ENCODE measurements at places on chromosomes 3 and 15.

- no peaks in the 10 kb centered on the region for H3K27me3 ChIP-seq
- no peaks in the 10 kb centered on the region for H3K4me1 ChIP-seq
- no peaks in the 10 kb centered on the region for H3K36me3 ChIP-seq
- no peak overlapping the region for H3K27ac ChIP-seq
- DNase-seq: no peak
These were observed 237.7 kb downstream of the AGBL1 start for GRCh38 chr15:86317384-86317740.

GRCh38 chr3:69691860-69692259 is 47.4 kb upstream of the MITF start:
- no peaks in the 10 kb centered on the region for H3K36me3 ChIP-seq
- peaks cover 3% of the 10 kb centered on the region for H3K4me1 ChIP-seq
- no peak overlapping the region for H3K27ac ChIP-seq
- no peak for DNase-seq
- no peak overlapping the region for H3K4me3 ChIP-seq

DNA sequence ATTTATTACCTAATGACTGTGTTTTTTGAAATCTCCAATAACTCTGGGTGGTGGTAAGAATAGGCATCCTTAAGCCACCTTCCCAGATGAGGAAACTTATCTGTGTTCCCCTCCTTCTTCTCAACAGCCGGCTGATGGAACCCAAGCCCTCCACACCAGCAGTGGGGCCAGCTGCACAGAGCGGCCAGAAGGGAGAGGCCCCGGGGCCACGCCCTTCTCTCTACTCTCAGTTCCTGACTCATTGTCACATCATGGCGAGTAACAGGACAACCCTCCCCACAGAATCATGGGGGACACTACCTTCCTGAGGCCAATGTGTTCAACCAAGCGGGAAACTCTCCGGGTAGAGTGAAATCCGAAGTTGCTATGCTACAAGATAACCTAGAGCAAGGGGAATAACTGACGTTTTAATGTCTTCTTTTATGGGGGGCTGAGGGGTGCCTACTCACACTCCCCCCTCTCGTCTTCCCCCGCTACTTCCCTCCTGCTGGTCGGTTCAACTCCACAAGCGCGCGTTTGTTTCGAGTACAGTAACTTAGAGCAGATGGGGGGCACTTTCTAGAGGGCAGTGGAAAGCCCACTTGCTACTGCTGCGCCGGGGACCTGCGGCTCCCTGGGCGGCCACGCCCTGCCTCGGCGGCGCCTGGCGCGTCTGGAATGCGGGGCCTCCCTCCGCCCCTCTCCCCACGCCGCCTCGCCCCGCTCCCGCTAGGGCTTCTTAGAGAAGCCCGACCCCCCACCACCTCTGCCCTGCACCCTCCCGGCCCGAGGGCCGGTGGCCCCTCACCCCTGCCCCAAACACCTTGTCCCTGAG is 621 bp downstream of the ANXA2 start:
- H3K4me1 ChIP-seq: peaks cover 76% of the 10 kb centered on the region
- H3K27me3 ChIP-seq: no peaks in the 10 kb centered on the region
- peak overlapping the region; percentile 75 for H3K4me3 ChIP-seq
- H3K36me3 ChIP-seq: peaks cover 40% of the 10 kb centered on the region
- peak; percentile 70 for DNase-seq

- no peak overlapping the region for H3K27ac ChIP-seq
- H3K36me3 ChIP-seq: peaks cover under 1% of the 10 kb centered on the region
- no peak for DNase-seq
These were observed 102.6 kb upstream of the TSPAN3 start for GRCh38 chr15:77173487-77173886.

DNA sequence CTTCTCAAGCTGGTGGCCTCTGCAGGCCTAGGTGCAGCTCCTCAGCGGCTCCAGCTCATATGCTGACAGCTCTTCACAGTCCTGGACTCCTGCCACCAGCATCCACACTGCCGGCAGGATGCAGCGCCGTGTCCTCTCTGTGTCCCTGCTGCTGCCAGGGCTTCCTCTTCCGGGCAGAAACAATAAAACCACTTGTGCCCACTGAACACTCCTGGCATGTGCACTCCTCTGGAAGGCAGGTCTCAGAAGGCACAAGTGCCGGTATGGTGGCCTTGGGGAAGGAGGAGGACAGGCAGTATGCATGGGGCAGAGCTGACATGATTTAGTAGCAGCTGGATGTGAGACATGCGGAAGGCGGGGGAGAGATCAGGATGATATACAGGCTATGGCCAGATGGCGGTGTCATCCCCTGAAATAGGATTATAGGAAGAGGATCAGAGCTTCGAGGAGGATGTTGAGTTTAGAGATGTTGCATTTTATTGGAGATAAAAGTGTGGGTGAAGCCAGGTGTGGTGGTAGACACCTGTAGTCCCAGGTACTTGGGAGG is 7.5 kb upstream of the MAN2A2 start:
- no peaks in the 10 kb centered on the region for H3K27me3 ChIP-seq
- peaks cover 41% of the 10 kb centered on the region for H3K36me3 ChIP-seq
- no peak for DNase-seq
- H3K4me3 ChIP-seq: no peak overlapping the region
- no peaks in the 10 kb centered on the region for H3K4me1 ChIP-seq

DNA sequence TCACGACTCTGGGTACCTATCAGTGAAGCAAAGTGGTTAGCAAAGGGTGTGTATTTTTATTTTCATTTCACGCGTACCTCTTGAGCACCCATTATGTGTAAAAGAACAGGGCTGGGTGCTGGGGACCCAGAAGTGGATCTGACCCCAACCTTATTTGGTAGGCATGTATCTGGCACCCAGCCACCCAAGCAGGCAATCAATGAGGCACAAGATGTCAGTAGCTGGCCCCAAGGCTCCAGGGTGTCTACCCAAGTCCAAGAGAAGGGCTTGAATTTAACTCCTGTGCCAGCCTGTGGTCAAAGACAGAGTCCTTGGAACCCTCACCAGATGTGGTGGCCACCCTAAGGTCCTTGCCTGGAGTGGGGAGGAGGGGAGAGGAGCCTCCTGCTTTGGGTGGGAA is 5.7 kb downstream of the PLEKHO2 start:
- peaks cover 49% of the 10 kb centered on the region for H3K4me1 ChIP-seq
- H3K27me3 ChIP-seq: no peaks in the 10 kb centered on the region
- H3K27ac ChIP-seq: no peak overlapping the region

- peaks cover 55% of the 10 kb centered on the region for H3K4me1 ChIP-seq
- peak; percentile 11 for DNase-seq
- H3K27me3 ChIP-seq: no peaks in the 10 kb centered on the region
- peak overlapping the region; percentile 87 for H3K4me3 ChIP-seq
- H3K27ac ChIP-seq: peak overlapping the region; percentile 95
These were observed 2.4 kb downstream of the VGLL4 start for GRCh38 chr3:11641316-11641682.

- H3K27me3 ChIP-seq: no peaks in the 10 kb centered on the region
- no peaks in the 10 kb centered on the region for H3K36me3 ChIP-seq
- no peaks in the 10 kb centered on the region for H3K4me1 ChIP-seq
- no peak overlapping the region for H3K27ac ChIP-seq
These were observed 280.0 kb downstream of the MEX3B start for GRCh38 chr15:81765816-81766215.

GRCh38 chr3:169813757-169814517 is 1.2 kb upstream of the LRRC34 start:
- no peaks in the 10 kb centered on the region for H3K27me3 ChIP-seq
- H3K4me1 ChIP-seq: peaks cover 20% of the 10 kb centered on the region
- DNase-seq: no peak
- no peaks in the 10 kb centered on the region for H3K36me3 ChIP-seq

- peaks cover 26% of the 10 kb centered on the region for H3K27me3 ChIP-seq
- no peak for DNase-seq
- no peak overlapping the region for H3K27ac ChIP-seq
- no peak overlapping the region for H3K4me3 ChIP-seq
- H3K4me1 ChIP-seq: no peaks in the 10 kb centered on the region
These were observed 9.1 kb downstream of the ACTC1 start for GRCh38 chr15:34786206-34786605.

DNA sequence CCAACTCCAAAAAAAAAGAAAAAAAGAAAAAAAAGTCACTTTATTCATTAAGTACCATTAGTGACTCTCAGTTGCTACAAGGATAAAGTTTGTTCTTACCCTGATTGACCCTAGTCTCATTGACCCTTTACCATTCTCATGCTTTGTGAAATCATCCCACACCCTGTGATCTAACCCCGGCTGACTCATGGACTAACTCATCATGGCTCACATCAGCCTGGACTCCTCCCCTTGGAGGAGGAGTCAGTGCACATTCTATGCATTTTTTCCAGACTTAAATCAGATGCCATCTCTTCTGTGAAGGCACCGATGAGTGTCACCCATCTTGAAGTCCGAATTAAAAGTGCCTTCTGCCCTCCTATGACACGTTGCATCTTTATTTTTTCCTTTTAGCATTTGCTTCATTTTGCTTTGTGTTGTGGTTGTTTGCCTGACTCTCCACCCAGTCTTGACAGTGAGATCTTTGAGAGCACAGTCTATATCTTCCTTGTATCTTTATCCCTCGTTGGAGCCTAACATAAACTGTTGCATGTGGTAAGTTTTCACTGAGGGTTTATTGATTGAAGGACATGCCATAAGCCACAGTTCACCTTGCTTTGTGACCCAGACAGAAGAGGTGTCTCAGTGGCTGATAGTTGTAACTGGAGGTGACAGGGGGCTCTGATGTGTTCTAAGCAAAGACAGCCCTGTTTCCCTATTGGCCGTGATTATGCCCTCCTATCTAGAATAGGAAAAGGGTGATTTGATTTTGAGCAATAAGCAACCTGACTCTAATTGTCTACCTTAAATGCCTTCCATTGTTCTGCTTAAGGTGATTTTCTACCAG is 72.1 kb downstream of the IL1RAP start:
- H3K36me3 ChIP-seq: no peaks in the 10 kb centered on the region
- peak overlapping the region; percentile 90 for H3K27ac ChIP-seq
- peak overlapping the region; percentile 5 for H3K4me3 ChIP-seq
- no peaks in the 10 kb centered on the region for H3K27me3 ChIP-seq
- peak; percentile 88 for DNase-seq

- no peaks in the 10 kb centered on the region for H3K27me3 ChIP-seq
- peak overlapping the region; percentile 33 for H3K27ac ChIP-seq
- H3K36me3 ChIP-seq: peaks cover 5% of the 10 kb centered on the region
- no peak overlapping the region for H3K4me3 ChIP-seq
These were observed 156.6 kb downstream of the SMAD6 start for GRCh38 chr15:66858423-66859207.

- H3K27ac ChIP-seq: no peak overlapping the region
- peaks cover 42% of the 10 kb centered on the region for H3K36me3 ChIP-seq
- H3K4me3 ChIP-seq: no peak overlapping the region
- no peaks in the 10 kb centered on the region for H3K4me1 ChIP-seq
- no peaks in the 10 kb centered on the region for H3K27me3 ChIP-seq
These were observed 91.6 kb downstream of the RASA2 start for GRCh38 chr3:141578202-141578973.

DNA sequence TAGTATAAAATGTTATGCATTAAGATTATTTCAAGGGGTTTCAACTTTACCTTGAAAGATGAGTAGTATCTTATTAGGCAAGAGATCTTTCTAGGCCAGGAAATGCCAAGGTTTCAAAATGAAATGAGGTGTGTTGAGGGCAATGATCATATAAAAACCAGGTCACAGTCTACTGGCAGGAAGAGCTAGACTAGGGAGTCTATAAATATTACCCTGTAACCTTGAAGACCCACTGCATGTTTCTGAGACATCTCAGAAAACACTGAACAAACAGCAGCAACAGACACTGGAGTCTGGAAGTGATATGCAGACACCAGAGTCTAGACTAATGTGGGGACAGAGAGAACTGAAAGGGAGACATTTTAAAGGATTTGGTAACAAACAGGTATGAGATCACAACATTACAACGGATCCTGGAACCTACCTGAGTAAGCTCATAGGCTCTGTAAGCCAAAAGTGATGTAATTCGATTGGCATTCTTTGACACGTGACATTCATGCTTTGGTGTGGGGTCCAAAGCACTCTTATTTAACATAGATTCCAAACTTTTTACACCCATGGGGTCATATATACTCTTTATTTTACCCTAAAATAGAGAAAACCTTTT is 15.0 kb downstream of the TASOR start:
- H3K27me3 ChIP-seq: no peaks in the 10 kb centered on the region
- DNase-seq: no peak

DNA sequence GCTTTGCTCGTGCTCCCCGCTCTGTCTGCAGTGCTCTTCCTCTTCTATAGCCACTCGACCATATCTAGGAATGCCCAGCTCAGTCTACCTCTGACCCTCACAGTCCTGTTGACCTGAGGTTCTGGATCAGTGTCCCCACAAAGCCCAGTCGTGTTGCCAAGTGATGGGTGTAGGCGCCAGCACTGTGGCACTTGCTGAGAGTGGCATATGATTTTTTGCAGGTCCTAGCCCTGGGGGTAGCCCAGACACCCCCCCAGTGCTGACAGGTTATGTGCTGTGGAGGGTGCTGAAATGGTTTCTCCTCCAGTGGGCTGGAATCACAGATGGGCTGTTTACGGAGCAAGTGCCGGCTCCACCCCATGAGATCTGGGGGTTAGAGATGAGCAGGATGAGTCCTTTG is 32.5 kb downstream of the ACAD9 start:
- no peak overlapping the region for H3K27ac ChIP-seq
- H3K4me3 ChIP-seq: no peak overlapping the region
- no peaks in the 10 kb centered on the region for H3K27me3 ChIP-seq
- DNase-seq: peak; percentile 60

GRCh38 chr3:167992381-167992780 is 103.3 kb downstream of the GOLIM4 start:
- no peak overlapping the region for H3K27ac ChIP-seq
- H3K4me1 ChIP-seq: no peaks in the 10 kb centered on the region
- no peaks in the 10 kb centered on the region for H3K36me3 ChIP-seq
- DNase-seq: no peak
- no peak overlapping the region for H3K4me3 ChIP-seq
- H3K27me3 ChIP-seq: peaks cover 4% of the 10 kb centered on the region

- peak; percentile 3 for DNase-seq
- H3K27ac ChIP-seq: no peak overlapping the region
- H3K4me3 ChIP-seq: no peak overlapping the region
These were observed 120.0 kb upstream of the GADL1 start for GRCh38 chr3:31014317-31015040.

DNA sequence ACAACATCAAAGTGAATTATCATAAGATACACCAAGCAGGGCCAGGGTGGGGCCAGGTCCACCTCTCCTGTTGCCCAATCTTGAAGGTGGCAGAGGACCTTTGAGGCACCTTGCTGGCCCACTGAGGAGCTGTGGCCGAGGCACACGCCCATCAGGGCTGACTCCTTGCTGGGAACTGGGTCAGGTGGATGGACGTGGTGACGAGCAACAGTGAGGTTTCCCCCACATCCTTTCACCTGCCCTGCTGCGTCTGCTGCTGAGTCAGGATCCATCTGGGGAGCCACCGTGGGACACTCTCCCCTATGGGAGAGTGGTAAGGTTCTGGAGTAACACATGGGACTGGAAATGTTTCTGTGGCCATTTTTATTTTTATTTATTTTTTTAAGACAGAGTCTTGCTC is 17.3 kb upstream of the FURIN start:
- H3K27me3 ChIP-seq: no peaks in the 10 kb centered on the region
- DNase-seq: no peak
- H3K4me1 ChIP-seq: peaks cover 7% of the 10 kb centered on the region
- H3K27ac ChIP-seq: no peak overlapping the region
- no peaks in the 10 kb centered on the region for H3K36me3 ChIP-seq

All from osteoblast (primary cell).